Epithelial cell of alveolus of lung (primary cell): ENCODE measurements at places on chromosomes 16 and 17. TPM values are rescaled to one million over a fixed set of nuclear protein-coding genes. Genes with fewer than 3 reads are reported as not detected.

Gene DLX4
- not detected in 2 replicates for total RNA-seq

Gene TXNL4B
- total RNA-seq, result 6.3 and 10.1 TPM in 2 replicates

Gene DRC3
- total RNA-seq, result 0.40 and 1.4 TPM in 2 replicates

Gene SLC12A3
- total RNA-seq, result not detected in 2 replicates

Gene ZNF205
- 9.6 and 18.7 TPM in 2 replicates for total RNA-seq

Gene SPATA22
- total RNA-seq, result 0.52 TPM in 1 of 2 replicates, not detected in the other

Gene ARRB2
- total RNA-seq, result 8.4 and 14.3 TPM in 2 replicates

Gene DHRS7C
- total RNA-seq, result not detected in 2 replicates

Gene POLDIP2
- total RNA-seq, result 79.9 and 105 TPM in 2 replicates

Gene PRSS27
- 0.13 and 4.7 TPM in 2 replicates for total RNA-seq

Gene CDK3
- 0.78 and 3.7 TPM in 2 replicates for total RNA-seq

Gene ADAD2
- total RNA-seq, result not detected in 2 replicates

Gene TMEM235
- total RNA-seq, result not detected in 2 replicates

Gene KRT12
- total RNA-seq, result not detected in 2 replicates

Gene WBP2
- 36.0 and 60.9 TPM in 2 replicates for total RNA-seq

Gene SRL
- total RNA-seq, result 1.0 TPM in 1 of 2 replicates, not detected in the other

Gene GPR179
- not detected in 2 replicates for total RNA-seq

Gene STAT5A
- total RNA-seq, result 12.8 and 18.5 TPM in 2 replicates

Gene UMOD
- not detected in 2 replicates for total RNA-seq

Gene PTX4
- not detected in 2 replicates for total RNA-seq

Gene BMERB1
- total RNA-seq, result 22.5 and 47.7 TPM in 2 replicates

Gene RCVRN
- not detected in 2 replicates for total RNA-seq

Gene CBX2
- 7.2 and 7.6 TPM in 2 replicates for total RNA-seq

Gene GNG13
- not detected in 2 replicates for total RNA-seq

Gene OR2C1
- not detected in 2 replicates for total RNA-seq

Gene RNF227
- 2.4 and 4.5 TPM in 2 replicates for total RNA-seq

Gene HIRIP3
- 14.2 and 24.0 TPM in 2 replicates for total RNA-seq

Gene RAMP2
- 0.78 TPM in 1 of 2 replicates, not detected in the other for total RNA-seq

Gene NUDT7
- 9.7 and 10.7 TPM in 2 replicates for total RNA-seq

Gene HLF
- total RNA-seq, result 0.16 TPM in 1 of 2 replicates, not detected in the other

Gene ATP2C2
- under 0.01 TPM in 1 of 2 replicates, not detected in the other for total RNA-seq

Gene NT5C3B
- total RNA-seq, result 36.6 and 71.5 TPM in 2 replicates

Gene KRT222
- total RNA-seq, result under 0.01 TPM in 1 of 2 replicates, not detected in the other

Gene TPSD1
- total RNA-seq, result not detected in 2 replicates

Gene CA10
- not detected in 2 replicates for total RNA-seq

Gene TBC1D3K
- not detected in 2 replicates for total RNA-seq

Gene PLD6
- 1.3 and 1.4 TPM in 2 replicates for total RNA-seq

Gene ZNF287
- total RNA-seq, result 5.0 and 10.9 TPM in 2 replicates

Gene COQ9
- 27.2 and 44.6 TPM in 2 replicates for total RNA-seq
